ENCODE measurements at places on chromosomes 12 and 14.

GRCh38 chr12:56808954-56809353 is 45.8 kb downstream of the HSD17B6 start:
- no peak for DNase-seq

- no peak for DNase-seq
These were observed 490.7 kb downstream of the EGLN3 start for GRCh38 chr14:33460164-33460563.

DNA sequence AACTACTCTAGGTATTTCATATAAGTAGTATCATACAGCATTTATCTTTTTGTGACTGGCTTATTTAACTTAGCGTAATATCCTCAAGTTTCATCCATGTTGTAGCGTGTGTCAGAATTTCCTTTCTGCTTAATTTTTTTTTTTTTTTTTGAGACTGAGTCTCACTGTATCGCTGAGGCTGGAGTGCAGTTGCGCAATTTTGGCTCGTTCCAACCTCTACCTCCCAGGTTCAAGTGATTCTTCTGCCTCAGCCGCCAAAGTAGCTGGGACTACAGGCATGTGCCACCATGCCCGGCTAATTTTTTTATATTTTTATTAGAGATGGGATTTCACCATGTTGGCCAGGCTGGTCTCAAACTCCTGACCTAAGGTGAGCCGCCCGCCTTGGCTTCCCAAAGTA is 28.9 kb downstream of the PNMA1 start:
- no peak for DNase-seq

DNA sequence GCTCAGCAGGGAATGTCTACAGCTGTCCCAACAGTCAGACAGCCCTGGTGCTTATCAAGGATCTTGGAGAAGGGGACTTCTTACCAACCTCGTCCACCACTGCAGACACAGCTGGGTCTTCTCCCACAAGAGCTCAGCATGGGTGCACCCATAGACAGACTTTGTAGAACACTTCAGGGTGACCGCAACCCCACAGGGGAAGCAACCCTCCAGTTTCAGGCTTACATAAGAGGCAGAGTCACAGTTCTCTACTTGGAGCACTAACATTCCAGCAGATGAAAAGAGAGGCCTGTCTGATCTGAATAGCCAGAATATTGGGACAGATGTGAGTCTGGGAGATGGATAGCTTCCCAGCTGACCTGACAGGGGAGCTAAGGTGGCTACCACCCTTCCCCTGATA is 3.5 kb upstream of the CLEC1A start:
- DNase-seq: no peak

DNA sequence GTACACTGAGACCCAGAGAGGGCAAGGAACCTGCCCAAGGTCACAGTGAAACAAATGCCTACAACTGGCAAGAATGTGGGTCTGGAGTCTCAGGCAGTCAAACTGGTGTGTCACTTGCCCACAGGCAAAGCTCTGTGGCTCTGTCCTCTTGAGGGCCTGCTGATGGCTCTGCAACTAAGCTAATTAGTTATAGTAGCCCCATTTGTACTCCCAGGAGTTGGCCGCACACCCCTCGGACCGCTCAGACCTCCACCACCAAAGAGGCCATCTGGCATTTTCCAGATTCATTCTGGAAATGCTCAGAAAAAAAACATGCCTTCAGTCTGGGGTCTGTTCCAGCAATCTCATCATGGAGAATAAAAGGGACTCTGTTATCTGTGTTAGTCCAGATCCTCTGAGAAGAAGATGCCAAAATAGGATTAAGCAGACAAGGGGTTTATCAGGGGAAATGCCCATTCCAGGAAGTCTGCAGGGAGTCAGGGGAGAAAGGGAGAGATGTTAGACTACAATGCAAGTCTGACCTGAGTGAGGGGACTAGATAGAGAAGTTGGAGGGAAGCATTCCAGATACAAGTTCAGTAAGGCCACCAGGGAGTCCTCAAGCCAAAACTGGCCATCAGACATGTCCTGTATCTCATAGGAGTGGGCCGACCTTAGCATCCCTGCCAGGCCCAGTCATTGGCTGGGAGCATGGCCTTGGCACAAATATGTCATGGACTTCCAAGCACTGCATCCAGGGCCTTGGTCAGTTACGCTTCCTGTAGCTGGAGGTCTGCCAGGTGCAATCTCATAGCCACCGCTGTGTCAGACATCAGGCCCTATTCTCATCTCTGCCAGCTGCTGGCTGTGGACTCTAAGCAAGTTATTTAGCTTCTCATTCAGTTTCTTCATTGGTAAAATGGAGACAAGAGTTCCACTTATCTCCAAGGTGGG is 15.4 kb upstream of the OAS1 start:
- no peak for DNase-seq

- DNase-seq: no peak
These were observed 52.4 kb downstream of the ANAPC7 start for GRCh38 chr12:110351119-110351518.

DNA sequence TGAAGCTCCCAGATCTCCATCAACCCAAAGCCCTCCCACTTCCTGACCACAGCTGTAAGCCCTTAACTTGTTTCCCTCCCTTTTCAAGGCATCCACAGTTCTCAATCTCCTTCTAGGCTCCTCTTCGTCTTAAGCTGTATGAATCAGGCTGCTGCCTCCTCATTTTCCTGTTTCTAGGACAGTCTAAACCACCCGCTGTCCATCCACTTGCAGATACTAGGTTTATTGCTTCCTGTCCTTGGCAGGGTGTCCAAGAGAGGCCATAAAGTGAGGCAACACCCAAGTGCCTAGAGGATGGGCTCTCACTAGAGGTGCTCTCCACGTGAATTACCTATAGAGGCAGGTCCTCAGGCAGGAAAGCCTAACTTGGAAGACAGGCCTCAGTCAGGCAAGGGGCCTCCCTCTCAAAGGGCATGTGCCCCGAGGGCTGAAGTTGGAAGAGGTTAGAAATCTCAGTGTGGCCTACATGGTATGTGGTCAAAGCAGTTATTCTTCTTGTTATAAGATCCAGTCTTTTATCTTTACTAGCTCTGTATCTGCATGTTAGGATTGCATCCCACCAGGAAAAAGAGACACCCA is 8.8 kb upstream of the TMEM106C start:
- DNase-seq: no peak

DNA sequence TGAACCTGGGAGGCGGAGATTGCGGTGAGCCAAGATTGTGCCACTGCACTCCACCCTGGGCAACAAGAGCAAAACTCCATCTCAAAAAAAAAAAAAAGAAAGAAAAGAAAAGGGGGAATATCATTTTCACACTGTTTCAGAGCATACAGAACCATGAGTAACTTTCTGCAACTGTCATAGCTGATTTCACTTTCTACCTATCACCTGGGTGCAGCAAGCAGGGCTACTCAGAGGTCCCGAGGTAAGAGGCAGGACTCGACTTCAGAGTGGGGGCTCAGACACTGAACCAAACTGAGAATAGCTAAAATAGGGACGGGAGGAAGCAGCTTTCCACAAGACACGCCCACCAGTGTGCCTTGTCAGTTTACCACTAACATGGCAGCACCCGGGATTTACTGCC is 29.8 kb downstream of the OR10P1 start:
- no peak for DNase-seq

- peak; percentile 26 for DNase-seq
These were observed 71.2 kb downstream of the VCPKMT start for GRCh38 chr14:50045039-50045711.

DNA sequence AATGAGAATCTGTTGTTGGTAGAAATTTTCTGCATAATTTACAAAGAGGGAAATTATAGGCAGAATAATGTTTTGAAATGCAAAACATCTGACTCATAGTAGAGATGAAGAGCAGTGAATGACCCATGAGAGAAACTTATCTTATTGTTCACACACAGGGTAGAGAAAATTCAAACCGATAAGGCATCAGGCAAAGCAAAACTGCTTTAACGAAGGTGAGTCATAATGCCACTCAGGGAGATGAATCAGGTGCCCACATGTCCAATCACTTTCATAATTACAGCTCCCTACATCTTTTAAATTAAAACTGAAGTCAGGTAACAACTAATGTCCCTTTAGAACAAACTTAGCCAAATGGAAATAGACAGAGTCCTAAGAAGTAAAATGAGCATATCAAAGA is 265.6 kb upstream of the GARIN6 start:
- DNase-seq: no peak

GRCh38 chr14:57227083-57227482 is 41.6 kb downstream of the EXOC5 start:
- no peak for DNase-seq

- DNase-seq: no peak
These were observed 3.7 kb downstream of the TDG start for GRCh38 chr12:103969391-103969790.

Data from stimulated activated CD4-positive, alpha-beta T cell treated with anti-CD3 and anti-CD28 coated beads, TNF-alpha, amount 100 ng/mL, for 1 hour (primary cell).